ENCODE measurements at places on chromosomes 16 and 17.

GRCh38 chr16:64586781-64587180, 535.1 kb downstream of the CDH11 start:
- no peak for DNase-seq

DNA sequence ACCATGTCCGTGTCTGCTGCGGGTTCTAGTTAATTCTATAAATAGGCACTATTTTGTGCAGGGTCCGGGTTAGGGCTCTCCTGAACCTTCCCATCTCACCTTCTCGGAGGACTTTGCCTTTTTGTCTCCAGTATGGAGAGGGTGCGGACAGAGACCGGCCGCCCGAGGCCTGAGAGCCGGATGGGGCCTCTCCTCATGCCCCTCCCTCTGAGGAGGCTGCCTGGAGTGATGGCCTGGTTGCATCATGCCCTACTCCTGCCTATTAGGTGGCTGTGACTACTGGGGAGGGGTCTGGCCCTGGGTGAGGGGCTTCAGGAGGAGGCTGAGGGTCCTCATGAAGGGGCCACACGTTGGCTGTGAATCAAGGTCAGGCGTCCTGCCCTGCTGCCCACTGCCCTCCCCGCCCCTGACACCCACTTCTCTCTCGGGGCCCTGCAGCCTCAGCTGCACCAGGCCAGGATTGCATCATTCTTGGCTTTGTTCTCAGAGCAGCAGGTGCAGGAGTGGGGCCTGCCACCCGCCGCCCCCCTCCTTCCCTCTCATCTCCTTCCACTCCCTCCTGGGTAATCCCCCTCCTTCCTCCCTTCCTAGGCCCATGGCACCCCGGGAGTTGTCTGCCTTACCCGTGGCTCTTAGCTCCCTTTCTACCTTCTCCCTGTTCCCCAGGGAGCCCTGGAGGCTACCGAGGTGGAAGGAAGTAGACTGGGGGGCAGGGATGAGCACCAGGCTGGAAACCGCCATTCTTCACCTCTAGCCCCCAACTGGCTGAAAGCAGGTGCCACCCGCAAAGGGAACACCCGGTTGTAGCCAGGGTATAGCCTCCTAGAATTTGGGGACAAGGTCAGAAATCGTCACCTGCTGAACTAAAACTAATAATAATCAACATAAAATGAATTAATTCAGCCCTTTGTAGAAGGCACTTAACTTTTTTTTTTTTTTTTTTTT, 12.7 kb upstream of the ARHGAP23 start:
- no peak for DNase-seq

DNA sequence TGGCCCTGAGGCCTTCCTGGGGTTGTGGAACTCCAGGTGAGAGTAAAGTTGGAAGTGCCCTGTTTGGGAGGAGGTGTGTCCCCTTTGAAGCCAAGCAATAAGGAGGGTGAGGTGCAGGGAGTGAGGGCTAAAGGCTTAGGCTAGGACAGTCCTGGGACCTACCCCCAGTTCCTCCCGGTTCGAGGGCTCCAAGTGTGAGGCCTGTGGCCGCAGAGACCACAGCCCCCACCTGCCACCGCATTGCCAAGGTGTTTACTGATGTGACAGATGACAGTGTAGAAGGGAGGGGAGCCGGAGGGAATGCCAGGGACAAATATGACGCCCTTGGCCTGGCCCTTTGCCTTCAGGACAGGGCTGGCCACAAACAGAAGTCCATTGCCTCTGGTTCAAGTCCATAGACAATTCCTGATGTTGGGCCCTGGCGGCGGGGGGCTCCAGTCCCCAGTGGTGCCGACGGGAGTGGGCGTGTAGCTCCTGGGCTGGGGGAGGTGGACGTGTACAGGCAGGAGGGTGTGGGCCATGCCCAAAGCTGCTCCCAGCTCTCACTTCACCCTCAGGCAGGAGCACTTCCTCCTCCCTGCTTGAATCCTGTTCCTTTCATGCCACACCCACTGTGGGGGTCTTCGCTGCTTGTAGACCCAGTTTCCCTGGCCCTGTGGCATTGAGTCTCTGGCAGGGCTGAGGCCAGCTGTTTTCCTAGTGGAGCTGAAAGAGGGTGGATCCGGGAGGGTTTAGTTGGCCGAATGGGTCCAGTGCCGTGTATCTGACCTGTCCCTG, 3.2 kb downstream of the ADORA2B start:
- DNase-seq = no peak

- DNase-seq = no peak
Measured at GRCh38 chr17:58995247-58995940, 111.3 kb downstream of the TRIM37 start.

DNA sequence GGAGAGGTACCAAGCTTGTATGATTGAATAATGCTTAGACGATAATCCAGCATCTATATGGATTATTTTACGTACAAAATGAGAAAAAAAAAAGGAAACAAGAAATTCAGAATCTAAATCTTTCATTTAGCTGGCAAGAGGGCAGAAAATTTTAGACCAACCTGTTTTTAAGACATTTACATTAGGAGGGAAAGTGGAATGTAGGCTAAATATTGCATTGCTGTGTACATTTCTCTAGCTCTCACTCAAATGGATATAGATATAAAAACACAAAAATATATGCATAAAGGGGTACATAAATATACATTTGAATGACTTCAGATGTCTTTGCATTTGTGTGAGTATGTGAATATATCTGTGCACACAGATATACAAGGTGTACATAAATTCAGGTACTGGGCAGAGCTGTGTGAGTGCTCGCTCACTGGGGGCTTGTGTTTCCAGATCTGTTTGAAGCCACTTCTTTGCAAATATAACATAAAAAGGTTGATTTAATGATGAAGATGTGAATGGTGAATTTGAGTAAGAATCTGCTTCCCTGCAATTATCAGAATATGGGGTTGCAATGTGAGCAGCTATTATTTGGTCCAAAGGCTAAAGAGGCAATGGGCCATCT, 14.2 kb upstream of the ZFHX3 start:
- DNase-seq = no peak

GRCh38 chr16:5328546-5328945, 231.0 kb upstream of the EEF2KMT start:
- no peak for DNase-seq

GRCh38 chr16:73027685-73028111, 20.2 kb downstream of the ZFHX3 start:
- no peak for DNase-seq

GRCh38 chr17:71969500-71969899, 151.3 kb upstream of the SOX9 start:
- no peak for DNase-seq

- DNase-seq = no peak
Measured at GRCh38 chr16:30418350-30419181, 11.2 kb downstream of the ZNF771 start.

DNA sequence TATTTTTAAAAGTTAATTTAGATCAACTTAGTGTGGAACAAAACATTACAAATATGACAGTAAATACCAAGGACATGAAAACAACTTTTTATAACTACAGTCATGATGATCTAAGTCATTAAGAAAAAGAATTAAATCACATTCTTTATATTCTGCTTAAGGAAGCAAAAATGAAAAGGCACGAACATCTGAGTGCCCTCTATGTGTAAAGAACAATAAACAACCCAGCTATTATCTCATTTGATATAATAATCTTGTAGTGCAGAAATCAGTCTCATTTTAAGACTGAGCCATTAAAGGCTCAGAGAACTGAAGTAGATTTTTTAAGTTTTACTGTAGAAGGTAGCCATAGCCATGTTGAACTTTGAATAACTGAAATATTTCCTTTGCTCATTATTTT, 13.4 kb downstream of the MYO1D start:
- no peak for DNase-seq

DNA sequence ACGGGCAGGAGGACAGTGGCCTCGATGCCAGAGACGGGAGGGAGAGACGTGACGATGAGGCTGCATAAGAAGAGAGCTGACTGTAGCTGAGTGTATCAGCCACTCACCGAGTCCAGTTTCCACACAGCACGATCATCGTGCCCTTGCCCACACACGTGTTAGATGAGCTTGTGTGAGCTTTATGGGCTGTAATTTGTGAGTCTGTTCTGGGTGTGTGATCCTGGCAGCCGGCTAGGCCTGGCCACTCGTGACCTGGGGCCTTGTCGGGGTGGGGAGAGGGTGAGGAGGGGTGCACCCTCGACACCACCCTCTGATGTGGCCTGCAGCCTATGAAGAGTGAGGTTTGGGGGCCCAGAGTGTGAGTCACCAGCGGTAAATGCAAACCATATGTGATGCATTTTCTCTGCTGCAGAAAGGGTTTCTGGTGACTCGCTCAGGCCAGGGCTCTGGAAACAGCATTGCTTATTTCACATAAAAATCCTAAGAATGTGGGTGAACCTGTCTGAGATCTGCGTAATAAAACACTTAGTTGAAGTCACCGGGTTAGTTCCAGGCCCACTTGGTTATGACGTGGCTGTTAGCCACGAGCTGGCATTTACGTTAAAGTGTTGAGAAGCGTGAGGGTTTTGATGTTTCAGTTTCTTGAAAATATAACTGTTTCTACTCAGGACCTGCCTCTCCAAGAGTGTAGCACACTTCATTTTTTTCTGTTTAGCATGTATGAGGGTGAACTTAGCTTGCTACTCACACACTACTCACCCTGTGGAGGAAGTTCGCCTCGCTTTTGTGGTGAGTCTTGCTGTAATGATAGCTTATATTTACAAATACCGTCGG, 4.2 kb downstream of the METRNL start:
- DNase-seq = peak; percentile 43

DNA sequence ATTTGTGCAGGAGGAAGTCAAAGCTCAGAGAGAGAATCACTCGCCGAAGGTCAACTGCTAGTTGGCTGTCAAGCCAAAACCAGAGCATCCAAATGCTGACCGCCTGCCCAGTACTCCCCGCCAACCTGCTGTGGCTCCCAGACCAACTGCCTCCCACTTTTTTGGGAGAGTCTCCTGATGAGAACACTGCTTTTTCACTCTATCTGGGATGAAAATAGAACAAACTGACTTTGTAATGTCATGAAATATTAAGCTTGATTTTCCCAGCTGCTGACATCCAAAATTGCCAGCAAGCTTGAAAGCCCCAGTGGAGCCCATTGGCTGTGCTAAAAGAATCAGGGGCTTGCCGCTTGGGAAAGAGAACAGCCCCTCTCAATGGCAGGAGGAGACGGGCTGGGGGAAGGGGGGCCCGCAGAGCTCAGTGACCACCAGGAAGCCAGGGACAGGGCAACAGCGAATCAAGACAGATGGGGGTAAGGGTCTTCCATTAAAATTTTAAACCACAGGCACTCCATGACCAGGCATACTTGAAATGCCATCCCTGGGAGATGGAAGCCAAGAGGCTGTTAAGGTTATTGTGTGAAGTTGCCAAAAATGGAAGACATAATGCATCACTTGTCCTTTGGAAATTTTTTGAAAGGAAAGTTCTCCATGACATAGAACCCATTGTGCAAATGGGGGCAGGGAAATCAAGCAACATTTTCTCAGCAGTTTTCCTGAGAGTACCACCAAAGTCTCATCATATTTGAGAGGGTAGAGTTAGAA, 125.7 kb upstream of the CDH5 start:
- peak; percentile 54 for DNase-seq

GRCh38 chr17:82957469-82957795, 117.6 kb upstream of the ZNF750 start:
- no peak for DNase-seq

- DNase-seq = no peak
Measured at GRCh38 chr16:46923513-46924295, 39.5 kb downstream of the GPT2 start.

GRCh38 chr17:47851764-47852112, 775 bp upstream of the SP6 start:
- no peak for DNase-seq

DNA sequence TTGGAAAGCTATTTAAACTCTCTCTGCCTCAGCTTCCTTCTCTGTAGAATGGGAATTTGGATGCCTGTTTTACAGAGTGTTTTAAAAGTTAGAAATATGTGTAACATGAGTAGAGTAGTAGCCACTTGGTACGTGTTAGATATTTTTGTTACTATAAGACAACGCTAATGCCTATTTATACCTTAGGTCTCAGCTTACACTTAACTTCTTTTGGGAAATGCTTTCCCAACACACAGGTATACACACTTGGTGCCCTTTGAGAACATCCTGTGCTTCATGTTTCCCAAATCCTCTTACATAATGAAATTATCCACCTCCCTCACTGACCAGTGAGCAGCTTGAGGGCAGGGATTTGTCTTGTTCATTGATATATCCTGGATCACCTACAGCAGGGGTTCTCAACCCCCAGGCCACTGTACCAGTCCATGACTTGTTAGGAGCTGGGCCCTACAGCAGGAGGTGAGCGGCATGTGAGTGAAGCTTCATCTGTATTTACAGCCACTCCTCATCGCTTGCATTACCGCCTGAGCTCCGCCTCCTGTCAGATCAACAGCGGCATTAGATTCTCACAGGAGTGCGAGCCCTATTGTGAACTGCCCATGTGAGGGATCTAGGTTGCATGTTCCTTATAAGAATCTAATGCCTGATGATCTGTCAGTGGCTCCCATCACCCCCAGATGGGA, 33.5 kb downstream of the ARSG start:
- DNase-seq = no peak

DNA sequence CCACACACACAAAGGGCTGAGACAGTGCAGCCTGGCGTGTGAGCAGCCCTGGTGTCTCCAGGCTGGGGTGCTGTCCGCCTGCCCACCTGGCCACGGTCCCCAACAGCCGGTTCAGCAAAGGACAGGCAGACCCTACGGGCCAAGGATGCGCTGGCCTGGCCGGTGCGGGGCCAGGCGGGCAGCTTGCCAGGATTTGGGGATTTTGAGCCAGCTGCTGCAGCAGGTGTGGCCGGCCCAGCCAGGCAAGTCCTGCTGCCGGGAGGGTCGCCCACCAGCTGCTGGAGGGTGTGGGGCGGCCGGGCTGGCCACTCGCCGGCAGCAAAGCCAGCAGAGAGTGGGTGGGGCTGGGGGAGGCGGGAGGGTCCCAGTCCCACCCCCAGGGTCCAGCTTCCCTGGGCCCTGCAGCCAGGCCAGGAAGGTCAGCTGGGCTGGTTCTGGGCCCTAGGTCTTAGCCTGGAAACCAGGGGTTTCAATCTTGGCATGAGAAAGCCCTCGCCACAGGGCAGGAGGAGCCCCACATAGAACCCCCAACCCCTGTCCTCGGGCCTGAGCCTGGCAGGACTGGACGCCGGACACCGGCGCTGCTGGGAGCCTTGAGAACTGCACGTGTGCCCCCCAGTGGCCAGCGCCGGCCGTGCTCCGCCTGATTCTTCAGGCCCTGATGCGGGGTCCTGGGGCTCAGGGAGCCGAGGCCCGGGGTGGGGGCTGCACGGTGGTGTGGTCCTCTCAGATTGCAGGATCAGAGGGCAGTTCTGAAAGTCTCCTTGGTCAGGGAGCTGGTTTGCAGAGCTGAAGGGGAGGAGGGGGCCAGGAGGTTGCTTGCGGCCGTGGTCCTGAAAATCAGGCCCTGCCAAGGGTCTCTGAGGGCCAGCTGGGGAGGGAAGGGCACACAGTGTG, 17.6 kb upstream of the SSTR5 start:
- DNase-seq = peak; percentile 45

- DNase-seq = no peak
Measured at GRCh38 chr17:73423806-73424205, 112.0 kb upstream of the CDC42EP4 start.

DNA sequence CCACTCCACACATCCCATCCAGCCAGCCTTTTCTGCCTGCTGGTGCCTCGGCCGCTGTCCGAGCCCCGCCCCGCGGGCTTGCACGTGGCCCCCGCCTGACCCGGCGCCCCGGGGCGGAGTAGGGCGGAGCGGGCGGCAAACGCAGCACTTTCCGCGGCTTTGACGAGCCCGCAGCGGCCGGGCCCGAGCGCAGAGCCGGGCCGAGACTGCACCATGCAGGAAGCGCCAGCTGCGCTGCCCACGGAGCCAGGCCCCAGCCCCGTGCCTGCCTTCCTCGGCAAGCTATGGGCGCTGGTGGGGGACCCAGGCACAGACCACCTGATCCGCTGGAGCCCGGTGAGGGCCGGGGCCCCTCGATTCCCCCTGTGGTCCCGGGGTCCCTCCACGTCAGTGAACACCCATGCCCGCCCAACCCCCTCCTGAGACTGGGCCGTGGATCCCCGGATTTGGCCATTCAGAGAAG, at the start of gene HSF4:
Gene HSF4, plus strand, starts transcription at position 147 of the 463 bp plus-strand sequence. Its CDS starts 67 bp downstream, at position 214.
- no peak for DNase-seq

Measured in COLO829 (cell line).